LHCN-M2 (cell line): ENCODE measurements at places on chromosomes 2 and 18. TPM values are rescaled to one million over a fixed set of nuclear protein-coding genes. Genes with fewer than 3 reads are reported as not detected.
A peak's percentile ranks its signal among the peaks of the same experiment; 100 is the strongest.

MC5R gene
- not detected in 2 replicates for total RNA-seq

IL36RN gene
- total RNA-seq, result not detected in 2 replicates

RAB17 gene
- total RNA-seq, result 0.19 and 2.0 TPM in 2 replicates

TYMS gene
- 49.4 and 72.3 TPM in 2 replicates for total RNA-seq

MOCOS gene
- total RNA-seq, result 4.2 and 5.7 TPM in 2 replicates

AOX1 gene
- total RNA-seq, result 41.5 and 43.0 TPM in 2 replicates

DNA sequence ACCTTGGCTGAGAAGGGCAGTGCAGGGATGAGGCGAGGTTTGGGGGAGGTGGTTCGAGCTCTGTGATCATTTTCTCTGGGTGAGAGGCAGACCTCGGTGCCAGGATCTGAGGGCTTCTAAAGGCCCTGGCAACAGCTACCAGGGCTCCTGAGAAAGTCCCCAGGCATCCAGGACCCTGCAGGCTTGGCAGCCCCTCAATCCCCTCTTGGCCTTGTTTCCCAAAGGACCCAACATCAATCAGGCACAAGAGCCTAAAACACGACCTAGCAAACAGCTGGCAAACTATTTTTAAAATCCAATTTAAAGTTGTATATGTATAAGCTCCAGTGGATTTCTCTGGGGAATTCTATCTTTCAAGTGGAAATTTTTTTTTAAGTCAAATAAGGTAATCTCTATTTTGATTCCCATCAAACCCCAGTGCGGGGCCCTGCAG, 15.0 kb upstream of the MAT2A start:
- DNase-seq, result no peak

GRCh38 chr2:109719871-109720270, 74.2 kb upstream of the RGPD5 start:
- no peak for DNase-seq

GRCh38 chr2:36963734-36964133, 2.6 kb downstream of the STRN start:
- DNase-seq, result no peak

DNA sequence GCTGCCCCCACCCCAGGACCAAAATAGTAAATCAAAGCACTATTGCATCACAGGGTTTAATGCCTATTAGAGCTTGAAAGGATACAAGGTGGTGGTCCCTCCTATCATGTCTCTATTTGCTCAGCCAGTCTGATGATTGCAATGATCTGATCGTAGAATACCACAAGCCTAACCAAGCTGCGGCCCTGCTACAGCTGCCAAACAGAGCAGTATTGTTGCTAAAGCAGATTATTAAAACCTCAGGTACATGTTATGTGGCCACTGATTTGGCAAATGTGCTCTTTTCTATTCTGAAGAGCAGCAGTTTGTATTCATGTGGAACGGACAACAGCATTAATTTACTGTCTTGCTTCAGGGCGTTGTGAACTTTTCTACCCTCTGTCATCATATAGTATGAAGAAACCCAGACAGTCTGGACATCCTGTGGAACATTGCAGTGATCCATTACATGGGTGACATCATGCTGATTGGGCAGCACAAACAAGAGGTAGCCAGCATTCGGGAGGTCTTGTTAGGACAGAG, 8.4 kb upstream of the VAPA start:
- DNase-seq, result no peak

DNA sequence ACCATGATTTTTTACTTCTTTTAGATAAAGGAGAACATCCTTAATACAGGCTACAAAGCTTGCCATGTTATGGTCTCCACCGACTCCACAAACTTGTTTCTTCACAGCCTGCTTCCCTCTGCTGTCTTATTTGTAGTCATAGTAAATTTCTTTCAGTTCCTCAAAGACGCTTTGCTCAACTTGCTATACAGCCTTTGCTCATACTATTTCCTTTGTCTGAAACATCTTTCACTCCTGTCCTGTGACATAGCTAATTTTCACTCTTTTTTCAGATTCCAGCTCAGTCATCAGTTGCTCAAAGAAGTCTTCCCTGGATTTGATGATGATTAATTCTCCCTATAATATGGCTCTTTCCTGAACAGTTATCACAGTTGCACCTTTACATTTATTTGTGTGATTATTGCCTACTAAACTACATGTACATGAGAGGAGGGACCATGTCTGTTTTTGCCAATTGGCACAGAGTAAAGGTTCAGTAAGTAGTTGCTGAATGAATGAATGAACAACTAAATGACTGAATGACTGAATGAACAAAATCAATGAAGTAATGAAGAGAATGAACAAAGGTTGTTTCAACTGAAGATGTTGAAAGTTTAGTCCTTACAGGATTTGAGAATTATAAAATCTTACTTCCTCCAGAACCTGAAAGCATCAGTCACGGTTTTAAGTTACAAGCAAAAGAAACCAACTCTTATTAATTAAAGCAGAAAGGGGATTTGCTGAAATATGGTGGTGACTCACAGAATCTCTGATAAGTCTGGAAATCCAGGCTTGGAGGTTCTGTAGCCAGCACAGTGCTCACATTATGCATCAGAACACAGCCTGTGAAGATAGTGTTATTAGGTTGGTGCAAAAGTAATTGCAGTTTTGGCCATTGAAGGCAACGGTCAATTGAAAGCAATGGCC, 186.4 kb upstream of the FAM98A start:
- no peak for DNase-seq

- no peak for DNase-seq
Measured at GRCh38 chr2:187213798-187214197, 234.3 kb downstream of the CALCRL start.

GRCh38 chr2:200494048-200494447, 15.8 kb downstream of the KCTD18 start:
- no peak for DNase-seq

DNA sequence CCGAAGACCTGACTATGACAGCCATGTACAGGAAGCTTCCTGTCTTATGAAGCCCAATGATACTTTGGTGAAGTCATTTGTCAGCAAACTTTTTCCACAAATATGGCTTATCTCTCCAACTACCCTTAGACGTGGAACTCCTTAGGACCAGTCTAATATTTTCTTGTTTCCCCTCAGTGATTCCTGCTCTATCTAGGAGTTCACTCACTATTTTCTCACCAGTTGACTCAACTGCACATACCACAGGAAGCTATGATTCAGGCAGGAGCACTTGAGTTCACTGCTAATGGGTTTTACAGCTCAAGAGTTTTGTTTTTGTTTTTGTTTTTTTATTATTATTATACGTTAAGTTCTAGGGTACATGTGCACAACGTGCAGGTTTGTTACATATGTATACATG, 109.3 kb downstream of the ANTXR1 start:
- peak; percentile 80 for DNase-seq

DNA sequence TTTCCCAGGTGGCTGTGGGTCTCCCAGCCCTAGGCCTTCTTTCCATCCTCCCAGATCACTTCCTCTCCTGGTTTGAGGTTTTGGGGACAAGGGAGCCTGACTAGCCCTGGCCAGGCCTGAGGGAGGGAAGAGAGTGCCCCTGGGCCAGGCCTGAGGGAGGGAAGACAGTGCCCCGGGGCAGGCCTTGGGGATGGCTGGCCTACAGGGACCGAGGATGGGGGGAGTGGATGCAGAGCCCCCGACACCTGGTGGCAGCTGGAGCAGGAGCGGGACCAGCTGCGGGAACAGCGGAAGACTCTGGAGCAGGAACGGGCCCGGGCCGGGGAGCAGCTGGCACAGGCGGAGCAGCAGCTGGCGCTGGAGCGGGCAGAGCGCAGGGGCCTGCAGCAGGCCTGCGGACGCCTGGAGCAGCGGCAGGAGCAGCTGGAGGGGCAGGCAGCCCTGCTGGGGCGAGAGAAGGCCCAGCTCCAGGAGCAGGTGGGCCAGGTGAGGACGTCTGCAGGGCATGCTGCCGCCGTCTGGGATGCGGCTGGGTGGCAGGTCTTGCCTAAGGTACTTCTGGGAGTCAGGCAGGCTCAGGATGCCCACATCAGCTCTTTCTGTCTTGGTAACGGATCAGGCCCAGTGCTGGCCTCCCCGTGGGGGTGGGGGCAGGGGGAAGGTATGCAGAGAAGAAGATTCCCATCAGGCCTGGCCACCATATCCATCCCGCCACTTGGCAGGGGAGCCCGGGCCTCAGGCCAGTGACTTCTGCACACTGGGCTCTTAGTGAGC, 29.2 kb downstream of the CROCC2 start:
- no peak for DNase-seq

- peak; percentile 71 for DNase-seq
Measured at GRCh38 chr18:75454022-75454795, 26.7 kb upstream of the SMIM21 start.

- no peak for DNase-seq
Measured at GRCh38 chr2:151297882-151298281, 8.4 kb upstream of the NMI start.

- peak; percentile 27 for DNase-seq
Measured at GRCh38 chr2:217142649-217143266, 282.9 kb upstream of the TNP1 start.

GRCh38 chr18:6423289-6423688, 8.6 kb upstream of the L3MBTL4 start:
- DNase-seq, result no peak
